DMS53 (cell line): ENCODE measurements at places on chromosomes 3 and 15.

GRCh38 chr3:148238421-148238821 lies 459.3 kb upstream of the AGTR1 start:
- DNase-seq = no peak

DNA sequence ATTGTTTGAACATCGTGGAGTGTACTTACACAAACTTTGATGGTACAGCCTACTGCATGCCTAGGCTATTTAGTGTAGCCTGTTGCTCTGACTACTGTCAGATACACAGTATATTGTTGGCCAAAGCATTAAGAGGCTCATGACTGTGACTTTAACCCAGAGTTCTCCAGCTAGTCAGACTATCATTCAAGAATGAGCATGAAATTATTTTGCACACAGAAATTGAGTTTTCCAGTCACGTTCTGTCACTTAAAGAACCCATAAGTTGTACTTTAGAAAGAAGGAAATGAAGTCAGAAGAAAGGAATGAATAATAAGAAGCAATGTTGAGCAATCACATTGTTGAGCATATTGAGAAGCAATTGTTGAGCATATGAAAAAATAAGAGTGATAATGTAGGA lies 37.6 kb upstream of the SLC22A13 start:
- no peak for DNase-seq

DNA sequence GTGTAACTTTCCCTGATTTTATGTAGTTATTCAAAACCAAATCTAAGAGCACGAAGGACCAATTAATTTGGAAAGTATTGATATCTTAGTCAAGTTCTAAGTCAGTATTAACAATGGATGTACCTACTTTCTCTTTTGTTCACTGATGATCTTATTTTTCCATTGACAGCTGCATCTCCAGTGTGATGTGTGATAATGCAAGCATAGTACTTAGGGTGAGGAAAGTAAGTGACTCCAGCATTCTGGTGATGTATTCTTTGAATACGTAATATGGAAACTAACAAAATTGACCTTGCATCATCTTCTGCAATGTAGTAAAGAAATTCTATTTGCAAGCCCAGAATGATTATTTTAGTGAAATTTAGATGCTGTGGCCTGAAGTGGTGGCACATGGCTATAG lies 22.4 kb downstream of the FBXW12 start:
- DNase-seq = no peak

GRCh38 chr3:107239703-107240102 lies 137.5 kb upstream of the CCDC54 start:
- no peak for DNase-seq

GRCh38 chr3:141853081-141853601 lies 23.3 kb upstream of the ATP1B3 start:
- no peak for DNase-seq

DNA sequence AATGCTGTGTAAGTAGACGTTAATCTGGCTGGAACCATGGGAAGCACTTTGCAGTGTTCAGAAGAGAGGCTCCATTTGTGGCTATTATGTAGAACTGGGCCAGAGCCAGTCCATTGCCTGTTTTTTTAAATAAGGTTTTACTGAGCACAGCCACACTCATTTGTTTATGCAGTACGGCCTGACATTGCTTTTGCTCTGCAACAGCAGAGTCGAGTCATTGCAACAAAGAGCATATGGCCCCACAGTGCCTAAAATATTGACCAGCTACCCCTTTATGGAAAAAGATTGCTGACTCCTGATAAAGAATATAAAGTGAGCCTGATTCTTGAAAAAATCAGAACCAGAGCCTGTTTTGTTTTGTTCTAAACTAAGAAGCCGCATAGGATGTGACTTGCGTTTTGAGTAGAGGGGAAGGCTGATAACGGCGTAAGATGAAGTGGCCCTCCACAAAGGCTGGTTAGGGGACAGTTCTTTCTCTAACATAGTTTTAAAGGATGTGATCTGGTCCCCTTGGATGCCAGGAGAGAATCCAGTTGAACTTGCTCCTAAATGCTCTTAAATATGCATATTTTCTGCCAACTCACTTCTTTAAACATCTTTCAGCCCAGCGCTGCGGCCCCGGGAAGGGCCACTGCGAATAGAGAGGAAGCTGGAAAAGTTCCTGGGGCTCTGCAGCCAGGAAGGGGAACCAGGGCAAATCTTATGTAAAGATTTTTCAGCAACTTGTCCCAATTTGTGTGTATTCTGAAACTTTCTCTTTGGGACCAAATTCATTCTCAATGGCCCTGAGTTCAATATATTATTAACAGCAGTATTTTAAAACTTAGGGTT lies 64.5 kb downstream of the GLDN start:
- DNase-seq = no peak

DNA sequence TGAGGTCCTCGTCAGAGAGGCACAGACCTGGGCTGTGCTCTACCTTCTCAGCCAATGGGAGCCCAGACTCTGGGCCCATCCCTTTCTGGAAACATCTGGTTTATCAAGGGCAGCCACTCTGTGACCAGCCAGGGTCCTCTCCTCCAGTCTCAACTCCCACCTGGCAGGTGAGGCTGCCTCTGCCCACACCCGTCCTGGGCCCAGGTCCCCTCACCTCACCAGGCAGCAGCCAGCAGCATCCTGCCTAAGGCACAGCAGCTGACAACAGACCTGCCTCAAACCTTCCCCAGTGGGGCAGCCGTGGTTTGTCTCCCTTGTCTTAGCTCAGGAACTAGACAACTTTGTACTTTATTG lies 8.7 kb upstream of the VIPR1 start:
- DNase-seq = no peak

GRCh38 chr3:43709022-43709421 lies 18.3 kb downstream of the ABHD5 start:
- no peak for DNase-seq

DNA sequence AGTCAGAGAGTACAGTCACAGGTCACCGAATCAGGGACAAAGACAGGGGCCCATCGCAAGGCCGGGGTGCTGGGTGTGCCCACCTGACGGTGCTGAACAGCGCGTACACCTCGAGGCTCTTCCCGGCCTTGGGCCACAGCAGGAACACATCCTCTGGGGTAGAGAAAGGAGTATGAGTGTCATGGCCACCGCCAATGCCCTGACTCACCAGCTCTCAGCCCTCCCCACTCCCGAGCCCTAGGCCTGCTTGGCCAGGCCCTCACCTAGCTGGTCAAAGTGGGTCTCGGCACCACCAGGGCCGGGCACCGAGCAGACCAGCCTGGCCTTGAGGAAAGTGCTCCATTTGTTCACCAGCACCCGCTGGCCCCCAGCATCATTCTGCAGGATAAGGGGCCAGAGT lies 4.2 kb downstream of the SEMA3G start:
- no peak for DNase-seq

- peak; percentile 10 for DNase-seq
Measured at GRCh38 chr3:145817870-145818483, 343.0 kb downstream of the PLOD2 start.

DNA sequence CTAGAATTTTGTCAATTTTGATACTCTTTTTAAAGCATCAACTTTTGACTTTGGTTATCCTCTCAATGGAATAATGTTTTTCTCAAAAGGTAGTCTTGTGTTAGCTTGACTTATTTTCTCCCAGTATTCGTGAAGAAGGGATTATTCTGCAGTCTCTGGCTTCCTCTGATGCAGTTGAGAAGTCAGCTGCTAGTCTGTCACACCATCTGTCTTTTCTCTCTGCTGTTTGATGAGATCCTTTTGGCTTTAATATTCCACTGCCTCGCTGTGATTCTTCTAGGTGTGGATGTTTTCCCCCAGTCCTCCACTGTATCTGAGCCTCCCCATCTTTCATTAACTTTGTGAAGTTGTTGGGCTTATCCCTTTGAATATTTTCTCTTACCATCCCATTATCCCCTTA lies 141.0 kb downstream of the WDR72 start:
- DNase-seq = no peak

- peak; percentile 74 for DNase-seq
Measured at GRCh38 chr3:168620854-168621253, 525.1 kb upstream of the GOLIM4 start.

DNA sequence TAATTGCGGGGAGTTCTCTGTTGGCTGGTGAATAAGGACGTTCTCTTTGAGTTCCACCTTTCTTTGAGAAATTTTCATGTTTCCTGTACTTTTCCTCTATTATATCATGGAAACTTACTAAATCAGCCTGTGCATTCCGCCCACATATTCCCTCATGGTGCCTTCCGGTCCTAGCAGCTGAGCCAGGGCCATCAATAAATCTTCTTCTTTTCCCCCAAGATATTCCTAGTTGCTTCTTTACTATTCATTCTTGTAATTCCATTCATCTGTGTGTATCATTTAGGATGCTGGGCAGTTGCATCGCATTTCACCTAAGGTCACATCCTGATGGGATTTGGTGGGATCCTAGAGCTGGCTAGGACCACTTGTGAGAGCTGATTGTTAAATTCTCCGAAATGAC lies 139.2 kb downstream of the RBMS3 start:
- no peak for DNase-seq

GRCh38 chr15:58314593-58315216 lies 117.1 kb upstream of the LIPC start:
- no peak for DNase-seq

- DNase-seq = no peak
Measured at GRCh38 chr15:101054991-101055390, 135.8 kb downstream of the LRRK1 start.

GRCh38 chr3:346186-346585 lies 149.6 kb downstream of the CHL1 start:
- peak; percentile 29 for DNase-seq

- no peak for DNase-seq
Measured at GRCh38 chr15:100836501-100836900, 43.1 kb upstream of the ALDH1A3 start.

DNA sequence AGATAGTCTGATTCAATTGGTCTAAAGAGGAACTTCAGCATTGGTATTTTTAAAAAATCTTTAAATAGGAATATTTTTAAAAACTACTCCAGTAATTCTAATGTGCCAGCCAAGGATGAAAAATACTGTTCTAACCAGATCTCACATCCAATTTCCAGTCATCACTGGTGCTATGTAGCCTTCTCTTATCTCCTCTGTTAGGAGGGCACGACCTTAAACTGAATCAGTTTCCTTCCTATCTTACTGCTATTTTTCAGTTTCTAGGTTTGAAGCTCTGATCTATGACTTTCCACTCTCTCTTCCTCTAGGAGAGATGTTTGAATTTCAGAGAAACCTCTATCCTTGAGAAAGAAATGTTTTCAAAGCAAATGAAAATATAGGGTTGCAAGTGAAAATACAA lies 31.9 kb downstream of the HAPLN3 start:
- DNase-seq = no peak

GRCh38 chr3:64806668-64807605 lies 119.1 kb upstream of the ADAMTS9 start:
- DNase-seq = peak; percentile 27

DNA sequence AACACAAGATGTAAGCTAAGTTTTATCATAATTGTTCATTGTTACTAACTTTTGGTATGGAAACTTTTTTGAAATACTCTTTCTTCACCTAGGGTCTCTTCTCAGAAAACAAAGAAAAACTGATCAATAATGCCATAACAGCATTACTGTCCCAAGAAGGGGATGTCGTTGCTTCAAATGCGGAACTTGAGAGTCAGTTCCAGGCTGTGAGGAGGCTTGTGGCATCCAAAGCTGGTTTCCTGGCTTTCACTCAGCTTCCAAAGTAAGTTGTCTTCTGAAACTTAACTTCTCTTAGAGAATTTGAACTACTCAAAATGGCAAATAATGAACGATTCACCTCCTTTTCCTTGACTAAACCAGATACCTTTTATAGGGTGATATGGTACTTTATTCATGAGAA lies 39.3 kb downstream of the DNAJC13 start:
- DNase-seq = no peak

DNA sequence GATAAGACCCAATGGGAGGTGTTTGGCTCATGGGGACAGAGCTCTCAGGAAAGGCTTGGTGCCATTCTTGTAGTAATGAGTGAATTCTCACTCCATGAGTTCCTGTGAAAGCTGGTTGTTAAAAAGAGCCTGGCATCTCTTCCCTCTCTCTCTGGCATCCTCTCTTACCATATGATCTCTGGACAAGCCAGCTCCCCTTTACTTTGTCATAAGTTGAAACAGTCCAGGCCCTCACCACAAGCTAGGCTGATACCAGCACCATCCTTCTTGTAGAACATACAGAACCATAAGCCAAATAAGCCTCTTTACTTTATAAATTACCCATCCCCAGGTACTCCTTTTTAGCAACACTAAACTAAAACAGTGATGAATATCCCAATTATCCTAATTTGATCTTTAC lies 166.9 kb upstream of the TMC3 start:
- DNase-seq = no peak

DNA sequence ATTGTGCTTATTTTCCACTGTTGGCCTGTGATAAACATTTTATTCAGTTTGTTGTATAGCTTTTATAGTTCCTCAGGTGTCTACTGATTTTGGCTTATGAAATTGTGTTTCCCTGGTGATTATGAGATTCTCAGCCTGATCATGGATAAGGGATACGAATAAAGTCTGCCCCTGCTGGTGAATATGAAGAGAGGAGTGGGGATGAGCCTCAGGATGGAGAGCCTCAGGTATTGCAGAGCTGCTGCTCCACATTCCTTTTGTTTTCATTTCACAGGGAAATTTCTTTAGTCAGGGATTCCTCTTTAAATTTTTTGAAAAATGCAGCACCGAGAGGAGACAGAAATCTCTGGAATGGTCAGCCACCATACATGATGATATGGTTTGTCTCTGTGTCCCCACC lies 14.7 kb upstream of the RAB6B start:
- peak; percentile 39 for DNase-seq

- no peak for DNase-seq
Measured at GRCh38 chr15:52483707-52484106, 45.0 kb downstream of the MYO5A start.

DNA sequence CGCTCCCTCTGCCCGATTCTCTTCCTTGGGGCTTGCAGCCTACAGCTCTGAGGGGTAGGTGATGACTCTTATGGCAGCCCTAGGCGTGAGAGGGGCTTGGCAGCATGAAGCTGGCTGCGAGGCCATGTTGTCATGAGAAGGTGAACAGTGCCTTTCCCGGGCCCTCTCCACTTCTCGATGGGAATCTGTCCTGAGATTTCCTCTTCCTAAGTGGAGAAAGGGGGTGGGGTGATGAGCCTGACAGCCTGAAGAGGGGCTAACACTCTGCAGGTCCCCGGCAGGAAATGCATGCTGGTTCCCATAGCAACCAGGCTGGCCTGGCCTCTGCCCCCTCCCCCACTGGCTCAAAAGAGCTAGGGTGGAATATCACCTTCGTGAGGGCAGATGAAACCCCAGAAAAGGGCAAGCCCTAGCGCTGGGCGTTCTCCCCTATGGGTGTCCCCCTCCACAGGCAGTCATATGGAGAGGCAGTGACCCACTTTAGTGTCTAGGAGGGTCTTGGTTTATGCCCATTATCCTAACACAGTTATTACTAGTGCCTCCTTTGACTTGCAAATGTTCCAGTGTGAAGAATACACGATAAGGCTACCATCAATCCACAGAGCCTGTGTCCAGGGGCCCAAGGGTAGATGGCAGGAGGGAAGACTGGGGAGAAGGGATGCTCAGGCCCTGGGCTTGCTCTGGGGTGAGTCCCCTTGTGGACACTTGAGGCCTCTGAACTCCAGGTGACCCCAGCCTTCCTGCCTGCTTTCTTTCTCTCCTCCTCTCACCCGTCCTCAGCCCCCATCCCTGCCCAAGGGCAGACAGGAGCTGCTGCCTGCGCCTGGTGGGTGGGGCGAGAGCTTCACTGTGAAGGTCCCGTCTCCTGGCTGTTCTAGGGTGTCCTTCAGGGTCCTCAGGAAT lies 13.2 kb downstream of the EPHB3 start:
- DNase-seq = peak; percentile 60

- no peak for DNase-seq
Measured at GRCh38 chr3:188326111-188326510, 172.2 kb downstream of the LPP start.

GRCh38 chr3:63400246-63400860 lies 122.2 kb downstream of the SYNPR start:
- no peak for DNase-seq

- DNase-seq = no peak
Measured at GRCh38 chr3:11705049-11705448, 61.3 kb upstream of the VGLL4 start.
